Gastroesophageal sphincter (tissue), 4 donors: ENCODE measurements at places on chromosomes 11 and 22. TPM values are rescaled to one million over a fixed set of nuclear protein-coding genes. Genes with fewer than 3 reads are reported as not detected.

MPPED2 gene
- total RNA-seq: 17.9 TPM

B3GAT1 gene
- 0.27 TPM for total RNA-seq

PDGFB gene
- 13.4 TPM for total RNA-seq

GAB4 gene
- not detected for total RNA-seq

DGKZ gene
- total RNA-seq: 41.0 TPM

TPBGL gene
- 0.31 TPM for total RNA-seq

SPDYC gene
- total RNA-seq: not detected

MYBPC3 gene
- total RNA-seq: not detected

DMC1 gene
- 1.8 TPM for total RNA-seq

CASP5 gene
- 0.67 TPM for total RNA-seq

SPI1 gene
- 15.7 TPM for total RNA-seq

TENM4 gene
- total RNA-seq: 11.7 TPM

DNA sequence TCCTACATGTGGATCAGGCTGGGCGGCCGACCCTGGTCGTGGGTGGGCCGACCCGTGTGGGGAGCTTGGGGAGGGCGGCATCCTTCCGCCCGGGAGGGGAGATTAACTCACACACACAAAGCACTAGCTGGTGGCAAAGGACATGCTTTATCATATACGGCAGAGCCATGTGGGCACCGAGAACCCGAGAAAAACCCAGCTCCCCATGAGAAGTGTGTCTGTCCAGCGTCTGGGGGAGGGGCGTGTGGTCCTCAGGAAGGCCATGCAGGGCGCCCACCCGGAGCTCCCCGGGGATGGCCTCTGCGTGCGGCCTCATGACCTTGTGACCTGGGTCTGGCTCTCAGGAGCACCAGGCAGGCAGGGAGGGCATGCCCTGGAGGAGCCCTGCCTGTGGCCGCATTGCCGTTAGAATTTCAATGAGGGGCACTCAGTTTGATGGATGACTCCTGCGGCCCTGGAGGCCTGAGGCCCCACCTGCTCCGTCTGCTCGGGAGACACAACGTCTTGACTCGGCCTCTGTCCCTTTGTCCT is 39.4 kb upstream of the TOLLIP start:
- H3K27ac ChIP-seq: no peak overlapping the region
- H3K4me3 ChIP-seq: no peak overlapping the region
- H3K4me1 ChIP-seq: no peaks in the 10 kb centered on the region
- H3K27me3 ChIP-seq: peaks cover 27% of the 10 kb centered on the region
- no peaks in the 10 kb centered on the region for H3K36me3 ChIP-seq

DNA sequence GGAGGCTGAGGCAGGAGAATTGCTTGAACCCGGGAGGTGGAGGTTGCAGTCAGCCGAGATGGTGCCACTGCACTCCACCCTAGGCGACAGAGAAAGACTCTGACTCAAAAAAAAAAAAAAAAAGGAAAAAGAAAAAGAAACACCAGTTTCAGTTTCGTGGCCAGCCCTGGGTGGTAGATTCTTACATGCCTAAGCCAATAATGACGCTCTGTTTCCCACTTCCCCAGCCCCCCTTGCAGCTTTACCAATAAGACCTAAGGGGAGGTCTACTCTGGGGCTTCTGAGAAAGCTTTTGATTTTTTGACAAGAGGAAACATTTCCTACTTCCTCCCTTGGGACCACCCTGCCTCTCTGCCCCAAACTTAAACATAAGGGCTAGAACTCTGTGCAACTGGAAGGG is 30.0 kb upstream of the PTPRJ start:
- H3K4me3 ChIP-seq: no peak overlapping the region
- no peak overlapping the region for H3K27ac ChIP-seq
- H3K4me1 ChIP-seq: no peaks in the 10 kb centered on the region
- no peak for ATAC-seq
- no peaks in the 10 kb centered on the region for H3K36me3 ChIP-seq

GRCh38 chr11:75527938-75528735 is 2.4 kb upstream of the GDPD5 start:
- ATAC-seq: no peak
- no peak overlapping the region for H3K4me3 ChIP-seq
- no peak overlapping the region for H3K27ac ChIP-seq
- no peaks in the 10 kb centered on the region for H3K36me3 ChIP-seq
- H3K4me1 ChIP-seq: peaks cover 34% of the 10 kb centered on the region
- peaks cover 12% of the 10 kb centered on the region for H3K27me3 ChIP-seq

GRCh38 chr11:108697872-108698473 is 33.1 kb downstream of the DDX10 start:
- no peak overlapping the region for H3K4me3 ChIP-seq
- H3K27ac ChIP-seq: no peak overlapping the region
- H3K36me3 ChIP-seq: peaks cover 38% of the 10 kb centered on the region
- ATAC-seq: no peak
- no peaks in the 10 kb centered on the region for H3K4me1 ChIP-seq

- no peak for ATAC-seq
- H3K36me3 ChIP-seq: no peaks in the 10 kb centered on the region
- H3K27me3 ChIP-seq: no peaks in the 10 kb centered on the region
- no peak overlapping the region for H3K4me3 ChIP-seq
Measured at GRCh38 chr11:17154409-17155159, 53.2 kb downstream of the PIK3C2A start.

- ATAC-seq: no peak
- peaks cover 27% of the 10 kb centered on the region for H3K27me3 ChIP-seq
- no peaks in the 10 kb centered on the region for H3K36me3 ChIP-seq
- H3K4me1 ChIP-seq: no peaks in the 10 kb centered on the region
- H3K4me3 ChIP-seq: no peak overlapping the region
Measured at GRCh38 chr11:17526326-17526725, 17.9 kb downstream of the USH1C start.

- no peaks in the 10 kb centered on the region for H3K36me3 ChIP-seq
- no peaks in the 10 kb centered on the region for H3K4me1 ChIP-seq
- no peak overlapping the region for H3K4me3 ChIP-seq
- peaks cover 17% of the 10 kb centered on the region for H3K27me3 ChIP-seq
Measured at GRCh38 chr11:134752526-134752925, 340.5 kb upstream of the B3GAT1 start.

GRCh38 chr11:32575070-32575469 is 8.6 kb upstream of the EIF3M start:
- no peaks in the 10 kb centered on the region for H3K36me3 ChIP-seq
- H3K4me1 ChIP-seq: no peaks in the 10 kb centered on the region
- peaks cover 22% of the 10 kb centered on the region for H3K27me3 ChIP-seq
- H3K4me3 ChIP-seq: no peak overlapping the region

- no peaks in the 10 kb centered on the region for H3K4me1 ChIP-seq
- peaks cover 16% of the 10 kb centered on the region for H3K27me3 ChIP-seq
- H3K4me3 ChIP-seq: no peak overlapping the region
- ATAC-seq: no peak
Measured at GRCh38 chr11:82810326-82810725, 76.7 kb upstream of the FAM181B start.

DNA sequence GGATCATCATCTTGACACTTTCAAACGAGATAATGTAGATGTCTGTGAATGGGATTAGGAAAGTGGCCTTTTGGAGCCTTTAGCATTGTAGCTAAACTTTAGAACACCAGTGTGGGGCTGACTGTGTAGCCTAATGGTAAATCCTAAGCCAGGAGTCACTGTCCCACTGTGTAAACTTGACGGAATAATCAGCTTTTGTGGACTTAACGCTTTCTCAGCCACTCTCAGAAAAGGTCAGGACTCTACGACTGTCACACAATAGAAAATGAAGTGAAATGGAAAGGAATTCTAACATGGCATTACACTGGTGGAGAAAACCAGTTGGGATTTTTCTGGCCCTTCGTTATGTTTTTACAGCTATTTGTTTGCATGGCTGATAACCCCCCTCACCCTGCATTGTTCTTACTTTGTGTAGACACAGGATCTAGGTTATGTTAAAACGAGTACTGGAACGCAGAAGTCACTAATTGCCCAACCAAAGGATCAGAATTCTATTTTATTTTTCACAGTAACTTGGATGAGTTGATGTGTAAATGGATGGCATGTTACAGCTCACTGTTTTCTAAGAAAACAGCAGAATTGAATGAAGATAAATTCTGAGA is 22.0 kb upstream of the GRAMD1B start:
- H3K36me3 ChIP-seq: no peaks in the 10 kb centered on the region
- H3K27me3 ChIP-seq: peaks cover 8% of the 10 kb centered on the region
- H3K4me1 ChIP-seq: no peaks in the 10 kb centered on the region
- no peak for ATAC-seq

- peak; percentile 62 for ATAC-seq
- no peak overlapping the region for H3K4me3 ChIP-seq
- H3K36me3 ChIP-seq: no peaks in the 10 kb centered on the region
- H3K4me1 ChIP-seq: no peaks in the 10 kb centered on the region
Measured at GRCh38 chr11:47394322-47395222, 13.8 kb upstream of the SLC39A13 start.

- no peaks in the 10 kb centered on the region for H3K36me3 ChIP-seq
- H3K27me3 ChIP-seq: no peaks in the 10 kb centered on the region
- no peak for ATAC-seq
- no peak overlapping the region for H3K4me3 ChIP-seq
- no peaks in the 10 kb centered on the region for H3K4me1 ChIP-seq
Measured at GRCh38 chr11:99693941-99694492, 673.3 kb downstream of the CNTN5 start.

- H3K4me1 ChIP-seq: peaks cover 48% of the 10 kb centered on the region
- no peak overlapping the region for H3K4me3 ChIP-seq
- ATAC-seq: no peak
- H3K27me3 ChIP-seq: no peaks in the 10 kb centered on the region
Measured at GRCh38 chr11:96199563-96200025, 143.4 kb downstream of the MAML2 start.

DNA sequence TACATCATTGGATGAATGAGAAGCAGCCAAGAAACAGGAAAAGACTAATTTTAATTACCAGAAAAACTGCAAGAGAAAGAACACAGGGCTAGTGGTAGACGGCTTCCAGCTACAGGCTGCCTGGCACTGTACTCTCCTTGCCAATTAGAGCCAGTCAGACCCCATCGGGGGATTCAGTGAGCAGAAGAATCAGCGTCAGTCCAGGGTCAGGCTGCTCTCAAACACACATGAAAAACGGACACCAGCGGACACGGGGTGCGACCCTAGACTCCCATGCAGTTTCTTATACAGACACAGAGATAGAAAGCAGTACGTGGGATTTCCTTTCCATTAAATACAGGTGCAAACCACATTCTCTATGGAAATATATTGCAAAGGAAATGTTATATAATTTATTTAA is 1.1 kb upstream of the CNTN5 start:
- H3K4me3 ChIP-seq: no peak overlapping the region
- no peak for ATAC-seq

- peaks cover 18% of the 10 kb centered on the region for H3K36me3 ChIP-seq
- peaks cover 62% of the 10 kb centered on the region for H3K4me1 ChIP-seq
- no peak for ATAC-seq
- H3K4me3 ChIP-seq: peak overlapping the region; percentile 93
Measured at GRCh38 chr22:37610480-37611129, 2.0 kb downstream of the GGA1 start.

GRCh38 chr11:131681920-131682319 is 311.5 kb downstream of the NTM start:
- no peak overlapping the region for H3K27ac ChIP-seq
- H3K36me3 ChIP-seq: no peaks in the 10 kb centered on the region

DNA sequence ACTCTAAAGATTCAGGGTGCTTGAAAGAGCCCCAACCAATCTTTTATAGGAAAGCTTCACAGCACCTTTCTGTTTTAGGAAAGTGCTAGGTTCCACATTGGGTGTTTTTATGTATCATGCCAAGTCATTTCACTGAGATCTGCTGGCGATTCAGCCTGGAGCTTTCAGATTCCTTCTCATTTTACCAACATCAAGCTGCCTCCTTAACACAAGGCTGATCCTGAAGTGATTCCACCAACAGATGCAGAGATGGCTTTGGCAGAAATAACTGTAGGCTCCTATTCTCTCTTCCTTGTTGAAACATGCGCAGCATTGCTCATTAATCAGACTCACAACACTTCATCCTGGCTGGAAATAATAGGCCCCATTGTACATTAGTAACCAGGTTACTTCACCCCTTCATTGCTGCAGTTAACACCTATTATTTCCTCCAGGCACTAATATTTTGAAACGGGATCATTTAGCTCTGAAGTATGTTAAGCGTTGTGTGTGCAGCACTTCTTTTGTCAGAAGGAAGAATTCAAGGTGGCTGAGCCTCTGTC is 89.0 kb downstream of the OPCML start:
- H3K36me3 ChIP-seq: no peaks in the 10 kb centered on the region
- no peak overlapping the region for H3K27ac ChIP-seq
- H3K4me3 ChIP-seq: no peak overlapping the region
- H3K27me3 ChIP-seq: no peaks in the 10 kb centered on the region
- no peaks in the 10 kb centered on the region for H3K4me1 ChIP-seq
- ATAC-seq: no peak

GRCh38 chr11:70524096-70524922 is 126.0 kb downstream of the CTTN start:
- no peak overlapping the region for H3K4me3 ChIP-seq
- H3K27ac ChIP-seq: no peak overlapping the region
- no peaks in the 10 kb centered on the region for H3K4me1 ChIP-seq
- no peaks in the 10 kb centered on the region for H3K36me3 ChIP-seq
- H3K27me3 ChIP-seq: peaks cover 6% of the 10 kb centered on the region

GRCh38 chr11:113153847-113154246 is 160.5 kb upstream of the TTC12 start:
- peaks cover 14% of the 10 kb centered on the region for H3K4me1 ChIP-seq
- ATAC-seq: peak; percentile 43
- H3K4me3 ChIP-seq: no peak overlapping the region
- no peak overlapping the region for H3K27ac ChIP-seq

DNA sequence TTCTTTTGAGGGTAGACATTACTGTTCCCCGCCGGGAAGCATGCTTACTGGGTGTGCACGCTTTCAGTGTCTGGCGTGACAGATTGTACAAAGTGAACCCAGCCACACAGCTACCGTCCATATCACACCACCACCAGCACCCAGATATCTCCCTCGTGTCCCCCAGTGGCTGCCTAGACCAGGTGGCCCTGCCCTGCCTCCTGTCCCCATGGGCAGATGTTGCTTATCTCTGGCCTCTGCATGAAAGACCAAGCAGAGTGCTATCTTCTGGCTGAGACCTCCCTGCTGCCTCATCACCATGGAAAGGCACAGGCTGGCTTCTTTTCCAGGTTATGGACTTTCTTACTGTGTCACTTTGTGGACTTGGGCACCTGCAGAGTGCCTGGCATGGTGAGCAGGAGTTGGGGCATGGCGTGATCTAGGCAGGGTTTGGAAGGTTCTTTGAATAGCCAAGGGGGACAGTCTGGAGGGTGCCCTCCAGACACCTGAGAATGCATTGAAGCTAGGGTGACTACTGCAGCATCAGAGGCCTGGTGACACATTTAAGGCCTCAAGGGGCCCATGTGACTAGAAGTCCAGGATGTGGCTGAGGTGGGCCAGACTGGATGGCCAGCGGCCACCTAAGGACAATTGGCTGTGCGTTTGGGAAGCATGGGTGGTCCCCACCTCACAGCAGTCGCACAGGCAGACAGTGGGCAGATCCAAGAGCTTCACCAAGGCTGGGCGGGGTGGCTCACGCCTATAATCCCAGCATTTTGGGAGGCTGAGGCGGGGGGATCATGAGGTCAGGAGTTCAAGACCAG is 4.7 kb downstream of the TANGO2 start:
- no peaks in the 10 kb centered on the region for H3K27me3 ChIP-seq
- H3K4me3 ChIP-seq: no peak overlapping the region
- H3K36me3 ChIP-seq: peaks cover 11% of the 10 kb centered on the region
- no peak for ATAC-seq
- no peak overlapping the region for H3K27ac ChIP-seq
